ENCODE measurements at places on chromosomes 3 and 15. TPM values are rescaled to one million over a fixed set of nuclear protein-coding genes. Genes with fewer than 3 reads are reported as not detected.

GRCh38 chr3:192332386-192333291 lies 394.7 kb downstream of the FGF12 start:
- DNase-seq: no peak
- no peaks in the 10 kb centered on the region for H3K4me1 ChIP-seq
- no peaks in the 10 kb centered on the region for H3K36me3 ChIP-seq
- H3K4me3 ChIP-seq: no peak overlapping the region

GRCh38 chr3:17133632-17134545 lies 249.1 kb downstream of the PLCL2 start:
- peaks cover 3% of the 10 kb centered on the region for H3K4me1 ChIP-seq
- H3K36me3 ChIP-seq: no peaks in the 10 kb centered on the region
- H3K27ac ChIP-seq: peak overlapping the region; percentile 28
- no peaks in the 10 kb centered on the region for H3K27me3 ChIP-seq
- no peak for DNase-seq
- no peak overlapping the region for H3K4me3 ChIP-seq

- no peak overlapping the region for H3K27ac ChIP-seq
- no peak for DNase-seq
- H3K4me3 ChIP-seq: no peak overlapping the region
- no peaks in the 10 kb centered on the region for H3K36me3 ChIP-seq
- no peaks in the 10 kb centered on the region for H3K27me3 ChIP-seq
- no peaks in the 10 kb centered on the region for H3K4me1 ChIP-seq
These were observed 25.4 kb upstream of the MRPS22 start for GRCh38 chr3:139318431-139318816.

Gene TNFSF10
- total RNA-seq: 89.8 TPM

Gene MYL3
- total RNA-seq: 3.6 TPM

Gene LRRC2
- total RNA-seq: not detected
